Tibial artery (tissue), 4 donors: ENCODE measurements at places on chromosomes 2 and 18.

GRCh38 chr2:84457686-84458085, 1.4 kb downstream of the SUCLG1 start:
- DNase-seq = no peak

DNA sequence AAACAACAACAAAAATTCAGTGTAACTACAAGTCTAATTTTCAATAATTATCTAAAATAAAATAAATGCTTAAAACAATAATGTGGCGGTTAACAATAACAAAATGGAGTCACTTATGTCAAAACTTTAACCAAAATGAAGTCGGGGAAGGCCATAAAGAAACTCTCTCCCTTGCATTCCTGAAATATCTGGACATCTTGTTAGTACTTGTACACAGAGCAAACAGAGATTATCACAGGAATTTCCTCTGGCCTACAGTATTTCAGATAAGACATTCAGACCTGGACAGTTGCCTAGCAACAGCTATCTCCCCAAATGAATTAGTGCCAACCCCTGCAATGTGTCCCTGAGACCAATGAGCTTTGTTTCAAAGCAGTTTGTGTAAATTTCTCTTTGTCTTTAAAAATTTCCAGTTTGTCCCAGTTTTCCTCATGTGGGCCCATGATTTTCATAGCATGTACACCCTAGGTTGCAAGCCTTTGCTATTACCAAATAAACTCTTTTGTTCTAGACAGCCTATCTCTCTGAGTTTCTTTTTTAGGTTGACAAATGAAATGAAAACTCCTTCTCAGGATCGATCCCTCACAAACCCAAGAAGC, 68.6 kb downstream of the EXOC6B start:
- DNase-seq = no peak

- no peak for DNase-seq
Measured at GRCh38 chr2:144376460-144376859, 143.5 kb downstream of the ZEB2 start.

- no peak for DNase-seq
Measured at GRCh38 chr18:36496022-36496421, 198.5 kb downstream of the FHOD3 start.

DNA sequence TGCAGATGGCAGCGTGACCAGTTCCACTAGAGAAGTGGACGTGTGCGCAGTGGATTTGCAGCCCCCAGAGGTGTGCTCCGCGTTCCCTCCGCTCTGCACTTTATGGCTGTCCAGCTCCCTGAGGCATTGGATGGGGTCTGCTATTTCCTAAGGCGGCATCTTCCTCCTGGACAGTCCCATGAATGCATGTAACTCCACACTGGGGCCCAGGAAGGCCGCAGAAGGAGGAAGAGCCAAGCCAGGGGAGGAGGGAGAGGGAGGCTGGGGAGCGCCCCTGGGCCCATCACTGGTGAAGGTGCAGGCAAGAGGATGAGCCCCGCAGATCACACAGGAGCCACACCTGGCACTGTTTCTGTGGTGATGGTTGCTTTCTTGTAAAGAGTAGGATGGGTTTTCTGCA, 99.1 kb downstream of the PTGR3 start:
- DNase-seq = no peak

- no peak for DNase-seq
Measured at GRCh38 chr18:6994771-6995430, 122.7 kb downstream of the LAMA1 start.

GRCh38 chr2:197972061-197972460, 167.7 kb downstream of the PLCL1 start:
- DNase-seq = peak; percentile 73

- DNase-seq = no peak
Measured at GRCh38 chr2:70240599-70240998, 7.8 kb downstream of the TIA1 start.

DNA sequence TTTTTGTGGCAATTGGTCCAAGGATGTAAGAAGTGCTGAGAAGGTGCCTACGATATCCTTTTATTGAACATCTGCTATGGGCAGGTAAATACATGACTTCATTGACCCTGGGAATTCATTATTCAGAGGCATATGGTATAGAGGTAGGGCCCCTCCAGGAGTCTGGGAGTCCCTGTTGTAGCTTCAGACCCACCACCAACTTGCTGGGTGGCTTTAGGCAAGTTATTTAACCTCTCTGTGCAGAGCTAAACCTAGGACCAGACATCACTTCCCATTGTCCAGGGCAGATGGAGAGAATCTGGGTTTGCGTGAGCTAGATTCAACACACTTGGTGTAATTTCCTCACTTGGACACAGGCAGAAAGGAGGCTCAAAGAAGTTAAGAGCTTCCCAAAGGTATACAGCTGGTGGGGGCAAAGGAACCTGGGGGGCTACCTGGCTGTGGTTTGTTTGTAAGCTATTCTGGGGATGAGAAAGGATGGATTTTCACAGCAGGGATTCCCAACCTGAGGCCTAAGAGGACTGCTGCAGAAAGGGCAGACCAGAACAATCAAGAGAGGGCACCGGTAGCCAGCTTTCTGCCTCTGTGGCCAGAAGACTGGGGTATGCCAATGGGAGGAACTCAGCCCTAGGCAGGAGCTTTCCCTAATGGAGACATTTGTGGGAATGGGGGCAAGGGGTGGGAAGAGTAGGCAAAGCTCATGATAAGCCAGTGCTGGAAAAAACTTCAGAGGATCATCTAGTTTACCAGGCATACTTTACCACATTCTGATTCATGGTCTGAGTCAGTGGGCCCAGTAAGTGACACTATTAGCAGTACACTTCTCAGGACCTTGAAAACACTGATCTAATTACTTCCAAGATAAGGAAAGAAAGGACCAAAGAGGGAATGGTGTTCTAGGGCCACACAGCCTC, 102.7 kb upstream of the SMAD2 start:
- DNase-seq = peak; percentile 18

GRCh38 chr2:108927936-108928659, 60.9 kb downstream of the EDAR start:
- no peak for DNase-seq

DNA sequence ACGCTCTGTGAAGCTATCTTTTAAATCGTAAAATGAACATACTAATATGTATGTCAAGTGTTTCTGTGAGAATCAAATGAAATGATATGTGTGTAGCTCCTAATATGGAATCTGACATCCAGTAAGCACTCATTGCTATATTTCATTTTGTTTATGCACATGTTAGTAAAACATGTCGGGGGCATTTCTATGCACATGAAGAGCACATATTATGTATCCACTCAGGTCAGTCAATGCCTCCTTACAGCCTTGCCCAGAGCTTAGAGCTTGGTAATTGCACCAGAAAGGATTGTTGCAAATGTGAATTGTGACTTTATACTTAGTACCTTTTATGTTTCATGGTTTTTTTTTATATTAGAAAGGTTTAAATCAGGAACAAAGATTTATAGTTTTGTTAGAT, 463.7 kb upstream of the HNMT start:
- DNase-seq = no peak

DNA sequence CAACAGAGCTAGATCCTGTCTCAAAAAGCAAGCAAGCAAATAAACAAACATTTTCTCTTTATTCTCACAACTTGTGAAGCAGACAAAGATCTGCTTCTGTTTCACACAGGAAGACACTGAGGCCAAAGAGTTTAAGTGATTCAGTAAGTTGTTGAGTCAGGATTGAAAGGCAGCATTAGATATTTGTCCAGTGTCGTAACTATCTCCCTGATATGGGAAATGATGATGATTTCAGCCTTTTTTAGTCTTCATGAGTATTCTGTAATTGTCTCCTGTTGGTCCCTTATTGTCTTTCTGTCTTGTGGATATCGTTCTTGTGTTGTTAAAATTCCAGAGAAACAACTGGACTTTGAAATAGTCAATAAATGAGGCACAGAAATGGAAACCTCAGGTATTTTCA, 59.6 kb downstream of the GATA6 start:
- no peak for DNase-seq

DNA sequence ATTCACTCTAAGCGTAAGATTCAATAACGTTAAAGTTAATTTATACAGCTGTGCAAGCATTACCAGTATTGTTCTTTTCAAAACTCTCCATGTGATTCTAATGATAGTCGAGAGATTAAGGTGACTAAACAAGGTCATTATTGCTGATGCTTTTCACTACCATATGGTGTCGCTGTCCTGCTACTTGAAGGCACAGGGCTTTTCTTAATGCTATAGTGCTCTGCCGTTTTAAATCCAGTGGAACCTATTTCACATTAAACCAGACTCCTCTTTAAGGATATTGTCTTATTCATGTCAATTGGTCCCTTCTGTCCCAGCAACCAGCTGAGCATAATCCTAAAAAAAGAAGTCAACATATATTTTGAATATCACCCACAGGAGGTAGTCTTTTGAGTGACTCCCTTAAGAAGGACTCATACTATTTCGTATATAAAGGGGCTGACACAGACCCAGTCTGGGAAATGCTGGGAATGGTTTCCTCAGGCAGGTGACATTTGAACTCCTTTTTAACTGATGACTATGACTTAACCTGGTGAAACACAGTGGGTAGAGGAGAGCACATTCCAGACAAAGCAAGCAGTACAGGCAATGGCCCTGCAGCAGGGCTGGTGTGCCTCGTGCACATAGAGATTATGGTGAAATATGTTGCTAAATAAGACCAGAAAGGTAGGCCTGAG, 53.9 kb upstream of the CYTIP start:
- DNase-seq = no peak

GRCh38 chr2:63049970-63050333, 678 bp upstream of the OTX1 start:
- DNase-seq = no peak

DNA sequence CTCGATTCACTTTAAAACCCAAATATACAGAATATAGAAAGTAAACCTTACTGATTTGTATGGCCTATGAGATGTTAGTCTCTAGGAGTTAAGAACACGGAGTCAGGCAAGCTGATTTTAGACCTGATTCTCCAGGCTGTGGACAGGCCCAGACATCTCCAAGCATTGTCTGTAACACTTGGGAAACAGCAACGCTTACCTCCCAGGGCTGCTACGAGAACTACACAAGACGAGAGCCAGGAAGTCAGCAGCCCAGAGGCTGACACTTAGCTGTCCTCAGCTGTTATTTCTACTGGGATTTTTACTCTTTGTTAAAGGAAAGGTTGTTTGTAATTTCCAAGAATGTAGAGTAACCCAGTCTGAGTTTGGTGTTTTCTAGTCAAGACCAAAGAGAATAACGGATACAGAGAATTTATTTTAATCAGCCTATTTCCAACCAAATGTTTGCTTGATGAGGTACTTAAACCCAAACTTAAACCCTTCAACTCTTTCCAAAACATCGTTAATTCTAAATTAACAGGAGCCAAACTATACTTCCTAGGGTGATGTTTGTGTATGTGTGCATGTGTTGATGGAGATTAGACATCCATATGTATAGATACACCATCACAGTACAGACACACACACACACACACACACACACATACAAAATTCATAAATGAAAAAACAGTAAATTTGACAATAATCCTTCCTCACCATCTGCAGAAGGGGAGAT, 123.4 kb downstream of the LAMA1 start:
- DNase-seq = no peak

GRCh38 chr18:41146301-41146700, 808.7 kb upstream of the PIK3C3 start:
- no peak for DNase-seq

- DNase-seq = no peak
Measured at GRCh38 chr2:223909001-223909741, 36.0 kb downstream of the WDFY1 start.

DNA sequence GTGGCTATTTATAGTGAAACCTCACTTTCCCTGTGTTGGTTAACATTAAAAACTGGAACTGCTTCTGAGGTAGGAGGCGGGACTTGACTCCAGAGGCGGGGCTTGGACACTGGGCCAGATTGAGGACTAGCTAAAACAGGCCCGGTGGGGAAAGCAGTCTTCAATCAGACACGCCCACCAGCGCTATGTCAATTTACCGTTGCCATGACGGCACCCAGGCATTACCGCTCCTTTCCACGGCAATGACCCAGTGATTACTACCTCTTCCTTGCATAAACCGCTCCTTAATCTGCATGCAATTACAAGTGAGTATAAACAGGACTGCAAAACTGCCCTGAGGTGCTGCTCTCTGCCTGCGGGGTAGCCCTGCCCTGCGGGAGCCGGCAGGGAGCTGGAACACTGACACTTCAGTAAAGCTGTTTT, 35.3 kb downstream of the LRRFIP1 start:
- peak; percentile 95 for DNase-seq

GRCh38 chr2:178827739-178828485, 20.7 kb upstream of the TTN start:
- DNase-seq = peak; percentile 45

DNA sequence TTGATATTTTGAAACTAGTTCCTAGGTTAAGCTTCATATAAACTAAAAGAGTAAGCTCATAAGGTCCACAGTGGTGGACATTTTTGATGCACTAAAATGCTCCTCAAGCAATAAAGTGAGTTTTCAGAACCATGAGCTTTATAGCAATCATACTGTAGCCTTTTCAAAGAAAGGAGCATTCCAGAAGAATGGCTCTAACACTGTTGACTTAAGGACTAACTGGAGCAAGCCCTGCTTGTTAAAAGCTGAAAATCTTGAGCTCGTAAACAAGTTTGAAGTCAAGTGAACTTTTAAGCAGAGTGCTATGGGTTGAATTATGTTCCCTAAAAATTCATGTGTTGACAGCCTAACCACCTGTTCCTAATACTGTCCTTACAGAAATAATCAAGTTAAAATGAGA, 38.0 kb downstream of the KYNU start:
- no peak for DNase-seq

DNA sequence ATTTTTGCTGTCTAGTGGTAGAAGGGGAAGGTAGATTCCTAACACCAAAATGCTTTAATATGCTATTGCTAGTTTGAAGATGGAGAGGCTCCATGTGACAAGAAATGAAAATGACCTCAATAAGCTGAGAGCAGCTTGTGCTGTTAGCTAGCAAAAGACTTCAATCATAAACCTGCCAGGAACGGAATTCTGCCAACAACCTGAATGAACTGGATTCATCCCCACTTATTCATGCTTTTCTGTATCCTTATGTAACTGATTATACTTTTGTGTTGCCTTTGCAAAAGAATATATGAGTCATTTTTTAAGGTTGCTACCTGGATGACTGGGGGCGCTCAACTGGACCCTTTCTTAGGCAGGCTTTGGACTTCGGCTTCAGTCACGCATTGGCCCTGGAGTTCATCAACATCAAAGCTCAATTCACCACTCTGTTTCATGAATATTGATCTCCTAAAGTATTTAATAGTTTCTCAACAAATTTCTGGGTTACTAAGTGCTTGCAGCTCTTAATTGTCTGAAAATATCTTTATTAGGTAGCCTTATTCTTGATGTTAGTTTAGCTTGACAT, 97.5 kb upstream of the KCNJ3 start:
- no peak for DNase-seq

GRCh38 chr2:68046642-68047240, 16.1 kb downstream of the C1D start:
- no peak for DNase-seq

- no peak for DNase-seq
Measured at GRCh38 chr2:185208261-185208660, 530.3 kb upstream of the FSIP2 start.

DNA sequence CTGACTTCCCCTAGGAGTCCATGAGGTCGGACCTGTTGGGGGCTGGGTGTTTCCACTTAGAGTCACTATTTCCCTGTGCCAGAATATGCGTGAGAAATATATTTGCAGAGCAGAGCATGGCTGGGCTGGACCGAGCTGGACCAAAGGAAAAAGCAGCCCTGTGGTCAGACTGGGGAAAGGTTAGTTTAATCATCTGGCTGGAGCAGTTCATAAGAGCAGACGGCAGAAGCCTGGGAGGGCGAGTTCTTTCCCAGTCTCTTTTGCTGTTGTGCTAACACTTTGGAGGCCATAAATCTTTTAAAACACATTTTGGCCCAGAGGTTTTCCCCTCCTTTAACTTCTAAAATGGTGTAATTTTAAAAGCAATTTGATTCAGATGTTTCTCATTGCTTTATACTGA, 66.5 kb downstream of the GLI2 start:
- DNase-seq = no peak
